ENCODE measurements at places on chromosomes 12 and 14.

- no peak for DNase-seq
Observed at GRCh38 chr14:69574263-69574953, at the start of gene CCDC177. CCDC177 (minus strand) TSS chr14:69574871; CDS start chr14:69573622, 1,249 bp downstream.

GRCh38 chr14:96362071-96362964 lies 823 bp downstream of the ATG2B start:
- DNase-seq: peak; percentile 7

DNA sequence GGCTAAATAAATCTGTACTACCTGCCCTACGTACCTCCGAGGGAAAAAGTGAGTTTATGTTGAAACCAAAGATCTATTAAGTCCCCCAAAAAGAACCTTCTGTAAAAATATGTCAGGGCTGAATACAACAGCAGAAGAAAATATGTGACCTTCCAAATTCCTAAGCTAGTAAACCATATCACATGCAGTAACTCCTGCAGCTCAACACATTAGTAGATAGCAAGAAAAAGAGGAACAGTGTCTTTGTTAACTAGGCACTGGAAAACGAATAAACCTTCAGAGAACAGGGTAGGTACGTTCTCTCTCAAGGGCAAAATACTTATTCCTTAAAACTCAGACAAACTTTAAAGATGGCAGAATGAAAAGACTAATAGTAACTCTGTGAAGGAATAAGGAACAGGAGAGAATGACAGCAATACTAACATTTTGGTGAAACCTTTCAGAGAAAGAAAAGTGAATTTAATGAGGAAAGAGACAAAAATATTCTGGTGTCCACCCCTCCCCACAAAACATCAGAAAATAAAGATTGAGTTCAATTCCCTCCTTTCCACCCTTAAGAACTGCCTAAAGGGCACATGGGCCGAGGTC lies 18.0 kb downstream of the CBX5 start:
- DNase-seq: no peak

GRCh38 chr12:77401064-77401769 lies 335.8 kb upstream of the E2F7 start:
- no peak for DNase-seq

- no peak for DNase-seq
Observed at GRCh38 chr14:75138492-75138891, 11.6 kb upstream of the NEK9 start.
